GM23338 (cell line): ENCODE measurements at places on chromosomes 11 and 22.

DNA sequence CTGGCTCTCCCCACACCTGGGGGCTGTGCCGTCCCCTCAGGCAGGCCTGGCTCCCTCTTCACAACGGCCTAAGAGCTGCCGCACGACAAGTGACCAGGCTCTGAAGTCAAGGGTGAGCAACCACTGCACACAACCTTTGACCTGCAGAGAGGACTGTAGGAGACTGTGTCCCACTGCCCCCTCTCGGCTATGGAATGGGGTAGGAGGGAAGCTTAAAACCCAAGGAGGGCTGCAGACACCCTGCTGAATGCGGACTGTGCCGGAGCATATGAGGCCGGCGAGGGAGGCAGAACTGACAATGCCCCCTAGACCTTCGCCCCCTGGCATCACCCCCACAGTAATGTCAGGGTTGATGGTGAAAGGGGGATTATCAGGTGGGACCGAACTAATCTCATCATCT is 311.9 kb downstream of the CTTN start:
- no peak for DNase-seq

- no peak for DNase-seq
Measured at GRCh38 chr11:87726506-87726905, 448.7 kb downstream of the RAB38 start.

DNA sequence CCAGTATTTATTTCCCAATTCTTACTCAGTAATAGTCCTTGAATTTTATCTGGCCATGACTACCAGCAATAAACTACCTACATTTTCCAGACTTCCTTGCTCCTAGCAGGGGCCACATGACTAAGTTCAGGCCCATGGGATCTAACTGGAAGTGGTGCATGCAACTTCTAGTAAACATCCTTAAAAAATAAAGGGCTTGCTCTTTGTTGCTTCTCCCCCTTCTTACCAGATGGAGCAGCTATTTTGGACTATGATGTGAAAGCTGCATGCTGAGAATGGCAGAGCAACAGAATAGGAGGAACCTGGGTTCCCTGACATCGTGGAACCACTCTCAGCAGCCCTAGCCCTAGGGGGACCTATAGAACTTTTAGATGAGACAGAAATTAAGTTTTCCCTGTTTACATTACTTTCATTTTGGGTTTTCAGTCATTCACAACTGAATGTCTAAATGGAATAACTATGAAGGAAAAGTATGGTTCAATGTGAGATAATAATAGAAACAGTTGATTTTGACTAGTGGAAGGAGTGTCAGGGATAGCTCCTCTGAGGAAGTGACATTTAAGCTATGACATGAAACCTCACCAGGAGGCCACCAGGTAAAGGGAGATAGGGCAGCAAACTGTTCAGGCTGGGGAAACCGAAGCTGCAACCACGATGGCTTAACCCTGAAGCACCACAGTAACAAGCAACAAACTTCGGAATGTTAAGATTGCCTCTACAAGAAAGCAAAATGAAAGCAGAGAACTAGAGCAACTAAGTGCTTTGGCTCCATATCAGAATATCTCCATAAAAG is 48.9 kb downstream of the PHF21A start:
- no peak for DNase-seq

DNA sequence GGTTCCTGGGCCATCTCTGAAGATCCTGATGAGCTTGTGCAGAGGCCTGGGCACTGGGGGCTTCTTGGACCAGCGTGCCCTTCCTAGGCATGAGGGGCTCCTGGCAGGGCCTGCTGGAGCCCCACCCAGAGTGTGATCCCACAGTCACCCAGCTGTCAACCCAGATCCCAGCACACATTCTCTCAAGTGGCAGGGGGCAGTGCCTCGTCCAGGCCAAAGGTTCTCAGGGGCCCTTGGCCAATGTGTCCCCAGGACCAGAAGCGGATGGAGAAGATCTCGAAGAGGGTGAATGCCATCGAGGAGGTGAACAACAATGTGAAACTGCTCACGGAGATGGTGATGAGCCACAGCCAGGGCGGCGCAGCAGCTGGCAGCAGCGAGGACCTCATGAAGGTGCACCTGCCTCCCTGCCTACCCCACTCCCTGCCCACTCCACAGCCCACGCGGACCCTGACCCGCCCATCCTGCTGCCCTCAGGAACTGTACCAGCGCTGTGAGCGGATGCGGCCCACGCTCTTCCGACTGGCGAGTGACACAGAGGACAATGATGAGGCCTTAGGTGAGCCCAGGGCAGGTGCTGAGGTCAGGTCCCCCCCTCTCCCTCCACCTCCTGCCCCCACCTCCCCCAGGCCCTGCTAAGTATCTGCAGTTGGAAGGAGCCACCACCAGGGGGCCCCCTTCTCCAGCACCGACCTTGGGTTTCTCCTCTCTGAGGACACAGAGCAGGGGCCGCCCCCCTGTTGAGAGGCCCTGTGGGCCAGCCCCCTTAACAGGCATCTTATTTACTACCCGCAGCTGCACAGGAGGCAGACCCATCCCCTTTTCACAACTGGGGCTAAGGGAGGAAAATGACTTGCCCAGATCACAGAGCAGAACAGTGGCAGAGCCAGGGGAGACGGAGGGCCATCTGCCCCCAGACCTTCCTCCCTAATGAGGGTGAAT is 14.7 kb downstream of the GGA1 start:
- DNase-seq: peak; percentile 83

DNA sequence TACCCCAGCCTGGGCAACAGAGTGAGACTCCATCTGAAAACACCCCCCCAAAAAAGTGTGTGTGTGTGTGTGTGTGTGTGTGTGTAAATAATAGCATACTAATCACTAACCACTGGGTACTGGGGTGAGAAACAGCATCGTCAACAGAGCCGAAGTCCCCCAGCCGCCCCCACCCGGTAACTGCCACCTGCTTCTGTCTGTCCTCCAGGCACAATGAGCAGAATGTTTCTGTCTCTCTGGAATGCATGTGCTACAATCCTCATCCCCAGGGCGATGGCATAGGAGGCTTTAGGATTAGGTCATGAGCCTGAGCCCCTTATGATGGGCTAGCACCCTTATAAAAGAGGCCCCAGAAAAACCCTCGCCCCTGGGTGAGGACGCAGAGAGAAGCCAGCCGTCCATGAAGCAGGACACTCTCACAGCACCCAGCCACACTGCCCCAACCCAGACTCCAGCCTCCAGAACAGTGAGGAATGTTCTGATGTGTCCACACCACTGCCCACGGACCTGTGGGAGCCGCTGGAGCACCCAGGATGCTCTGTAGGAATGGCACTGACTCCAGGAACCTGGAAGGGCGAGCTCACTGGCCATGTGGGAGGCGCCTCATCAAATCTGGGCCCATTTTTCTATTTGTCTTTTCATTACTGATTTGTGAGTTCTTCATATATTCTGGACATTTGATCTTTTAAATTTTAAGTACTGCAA is 9.9 kb downstream of the TTLL8 start:
- no peak for DNase-seq
